HS-5 (cell line): ENCODE measurements at places on chromosomes 4 and X.

DNA sequence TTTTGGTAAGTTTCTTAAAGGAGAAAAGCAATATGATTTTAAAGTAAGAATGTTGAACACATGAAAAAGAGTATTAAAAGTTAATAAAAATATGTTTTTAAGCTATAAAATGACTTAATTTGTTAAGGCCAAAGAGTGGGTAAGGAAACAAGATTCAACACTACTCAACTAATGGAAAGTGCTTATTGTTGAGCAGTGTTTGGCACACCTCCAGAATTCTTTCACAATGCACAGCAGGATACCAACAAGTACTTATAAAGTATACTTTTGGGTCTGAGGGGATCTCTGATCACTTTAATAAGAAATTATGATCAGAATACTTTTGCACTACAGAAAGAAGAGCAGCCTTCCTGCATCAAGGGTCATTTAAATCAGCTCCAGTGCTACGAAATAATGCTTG lies 5.9 kb downstream of the LAMP2 start:
- DNase-seq, result no peak

DNA sequence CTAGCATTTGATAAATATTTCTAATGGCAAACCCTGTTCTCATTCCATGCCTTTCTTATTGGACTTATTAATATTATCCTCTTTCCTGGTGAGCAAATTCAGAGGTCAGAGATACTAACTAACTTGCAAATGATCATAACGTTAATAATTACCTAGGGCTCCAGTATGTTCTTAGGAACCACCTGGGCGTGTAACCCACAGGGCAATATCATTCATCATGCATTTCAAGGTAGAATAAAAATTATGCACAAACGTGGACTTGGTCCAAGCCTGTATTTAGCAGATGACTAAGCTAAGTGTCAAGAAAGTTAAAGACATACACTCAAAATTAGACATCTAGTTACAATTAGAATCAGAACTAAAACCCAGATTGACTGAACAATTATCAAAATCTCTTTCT lies 850.1 kb downstream of the TRIML1 start:
- DNase-seq, result no peak

DNA sequence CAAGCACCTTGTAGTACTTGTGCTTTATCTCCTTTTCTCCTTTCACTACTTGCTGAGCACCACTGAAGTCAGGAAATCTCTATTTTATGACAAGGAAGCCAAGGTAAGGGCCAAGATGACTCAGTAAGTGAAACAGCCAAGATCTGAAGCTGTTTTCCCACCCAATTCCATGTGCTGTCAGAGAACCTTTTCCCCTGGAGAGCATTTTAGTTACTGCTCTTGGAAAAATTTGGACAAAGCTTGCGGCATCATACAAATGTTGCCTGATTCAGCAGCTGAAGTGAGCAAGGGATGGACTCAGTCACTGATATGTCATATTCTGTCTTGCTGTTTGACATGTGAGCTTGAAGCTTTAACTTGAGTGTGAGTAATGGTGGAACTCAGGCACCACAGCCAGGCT lies 391.4 kb downstream of the RAB28 start:
- DNase-seq, result peak; percentile 2

DNA sequence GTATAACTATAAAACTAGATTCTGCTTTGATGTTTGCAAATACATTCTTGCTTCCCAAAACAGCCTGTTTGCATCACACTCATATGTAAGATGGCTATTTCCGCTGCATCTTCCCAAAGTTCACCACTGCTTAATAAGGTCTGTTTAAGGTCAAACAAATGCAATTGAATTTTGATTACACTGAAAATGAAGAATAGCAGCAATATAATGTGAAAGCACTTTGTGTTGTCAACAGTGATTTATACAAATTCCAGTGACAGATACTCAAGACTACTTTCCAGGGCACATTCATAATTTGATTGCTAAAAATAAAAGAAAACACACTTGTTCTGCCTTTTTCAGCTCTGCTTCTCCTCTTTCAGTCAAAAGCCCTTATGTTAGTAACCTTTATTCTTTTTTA lies 8.1 kb upstream of the PGAM4 start:
- DNase-seq, result no peak

DNA sequence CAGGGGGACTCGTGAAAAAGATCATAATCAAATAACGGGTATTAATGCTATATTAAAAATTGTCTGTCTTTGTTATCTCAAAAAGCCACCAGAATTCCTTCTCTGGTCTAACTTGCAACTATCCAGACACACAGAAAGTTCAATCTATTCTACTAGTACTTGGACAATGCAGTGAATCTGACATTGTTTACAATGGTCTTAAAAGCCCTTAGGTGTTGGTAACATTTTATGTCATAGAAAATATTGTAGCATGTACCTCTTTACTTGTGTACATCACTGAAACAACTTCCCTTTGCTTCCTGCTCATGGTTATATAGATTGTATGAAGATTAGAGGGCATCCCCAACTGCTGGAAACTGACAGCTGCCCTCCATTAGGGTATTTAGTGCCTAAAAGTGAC lies 71.1 kb upstream of the PPP3CA start:
- no peak for DNase-seq

DNA sequence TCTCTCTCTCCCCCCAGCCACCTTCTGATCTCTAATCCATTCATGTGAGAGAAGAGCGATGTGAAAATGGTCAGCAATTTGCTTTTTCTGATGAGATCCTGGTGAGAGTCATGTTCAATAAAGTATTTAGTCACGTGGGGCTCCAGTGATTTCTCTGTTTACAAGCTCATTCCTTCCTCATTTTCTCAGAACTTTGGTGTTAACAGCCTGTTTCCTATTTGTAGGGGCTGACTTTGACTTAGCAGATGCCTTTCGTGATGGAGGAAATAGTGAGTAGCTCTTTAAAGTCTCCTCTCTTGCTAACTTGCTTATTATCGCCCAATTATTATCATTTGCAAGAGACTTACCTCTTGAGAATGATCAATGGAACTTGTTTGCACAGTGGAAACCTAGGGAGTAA lies 72.6 kb upstream of the CD99 start:
- no peak for DNase-seq
